ENCODE measurements at places on chromosomes 11 and 22.

- DNase-seq: no peak
Observed at GRCh38 chr11:97614606-97615005, 1224.8 kb downstream of the JRKL start.

DNA sequence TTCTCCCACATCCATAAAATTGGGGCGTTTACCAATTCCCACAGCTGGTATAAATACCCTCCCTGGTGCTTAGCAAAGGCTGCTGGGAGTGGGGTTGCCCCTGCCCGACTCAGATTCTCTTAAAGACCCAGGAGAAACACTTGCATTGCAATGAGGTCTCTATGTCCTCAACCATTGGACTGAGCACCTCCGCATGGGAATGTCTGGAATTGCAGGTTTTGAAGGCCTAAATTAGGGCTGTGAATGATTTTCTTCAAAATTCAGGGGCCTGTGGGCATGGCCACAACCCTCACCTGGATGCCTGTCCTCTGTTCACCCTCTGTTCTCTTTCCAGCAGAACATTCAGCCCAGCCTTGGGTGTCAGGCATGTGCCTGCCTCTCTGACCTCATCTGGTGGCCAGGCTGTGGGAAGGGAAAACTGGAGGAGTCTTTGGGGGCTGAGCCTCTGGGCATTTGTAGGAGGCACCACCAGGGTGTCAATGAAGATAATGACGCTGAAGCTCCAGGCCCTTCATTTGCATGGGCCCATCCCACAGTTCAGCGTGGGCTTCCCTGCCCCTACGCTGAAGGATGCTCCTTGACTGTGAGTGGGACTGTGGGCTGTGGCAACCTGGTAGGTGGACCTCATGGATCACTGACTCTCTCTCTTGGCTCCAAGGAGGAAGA, 52.7 kb upstream of the MYEOV start:
- no peak for DNase-seq

DNA sequence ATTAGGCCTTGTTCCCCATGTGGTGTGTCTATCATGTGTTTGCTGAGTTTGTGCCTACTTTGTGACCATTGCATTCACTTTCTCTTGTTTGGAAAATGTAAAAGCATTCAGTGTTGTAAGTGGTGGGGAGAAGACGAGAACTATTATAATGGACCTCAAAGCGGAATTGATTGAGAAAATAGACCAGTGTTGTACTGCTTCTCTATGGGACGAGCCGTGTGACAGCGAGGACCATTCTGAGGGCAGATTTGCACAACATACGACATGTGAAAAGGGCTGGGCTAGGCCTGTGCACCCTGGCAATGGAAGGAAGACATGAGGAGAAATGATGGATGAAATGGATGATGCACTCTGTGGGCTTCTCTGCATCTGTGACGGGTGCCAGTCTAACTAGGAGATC, 233.5 kb downstream of the DSCAML1 start:
- no peak for DNase-seq

DNA sequence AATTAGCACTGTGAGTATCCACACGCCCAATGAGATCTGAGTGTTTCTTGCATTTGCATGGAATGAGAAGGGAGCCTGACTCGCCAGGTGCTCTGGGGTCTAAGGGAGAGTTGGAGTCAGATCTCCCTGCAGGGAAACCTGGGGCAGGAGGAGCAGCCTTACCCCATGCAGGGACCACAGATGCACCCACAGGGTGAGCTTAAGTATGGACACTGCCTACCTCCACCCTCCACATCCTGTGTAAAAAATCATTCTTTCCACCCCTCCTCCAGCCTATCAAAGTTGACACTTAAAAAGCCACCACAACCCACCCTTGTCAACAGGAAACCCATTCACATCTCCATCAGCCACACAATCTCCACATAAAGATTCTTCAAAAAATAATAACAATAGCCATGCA, 67.0 kb upstream of the IGLL5 start:
- no peak for DNase-seq

GRCh38 chr11:44608991-44609782, 43.7 kb downstream of the CD82 start:
- DNase-seq: no peak

DNA sequence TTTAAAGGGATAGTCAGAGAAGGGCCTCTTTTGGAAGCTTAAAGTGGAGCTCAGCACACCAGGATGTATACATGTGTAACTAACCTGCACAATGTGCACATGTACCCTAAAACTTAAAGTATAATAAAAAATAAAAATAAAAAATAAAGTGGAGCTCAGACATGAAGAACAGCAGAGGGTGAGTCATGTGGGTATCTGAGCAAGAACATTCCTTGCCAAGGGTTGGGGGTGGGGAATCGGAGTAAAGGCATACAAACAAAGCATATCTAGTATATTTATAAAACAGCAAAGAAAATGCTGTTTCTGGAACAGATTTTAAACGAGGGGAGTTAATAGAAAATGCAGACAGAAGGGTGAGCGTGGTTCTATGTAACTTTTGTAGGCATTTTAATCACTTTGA, 562.6 kb upstream of the ANO3 start:
- DNase-seq: no peak

GRCh38 chr22:38167988-38168407, 13.6 kb downstream of the PLA2G6 start:
- DNase-seq: no peak

DNA sequence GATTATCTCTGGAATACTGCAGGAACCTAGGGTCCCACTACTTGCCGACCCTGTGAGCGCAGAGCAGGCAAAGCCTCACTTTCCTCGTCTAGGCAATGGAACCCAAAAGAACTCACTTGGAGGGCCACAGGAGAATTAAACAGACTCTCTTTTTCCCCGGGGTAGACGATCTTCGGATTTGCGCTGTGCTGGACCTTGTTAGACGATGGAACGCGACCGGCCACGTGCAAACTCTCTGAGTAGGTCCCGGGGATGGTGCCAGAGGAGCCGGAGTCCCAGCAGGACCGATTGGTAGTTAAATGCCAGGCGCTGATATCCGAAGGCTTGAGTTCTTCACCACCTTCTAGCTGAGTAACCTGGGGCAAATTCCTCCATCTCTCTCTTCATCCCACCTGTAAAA, 1.0 kb upstream of the SLC1A2 start:
- no peak for DNase-seq

- no peak for DNase-seq
Observed at GRCh38 chr11:117949062-117949461, 19.9 kb upstream of the TMPRSS13 start.

GRCh38 chr11:68481579-68482240, 21.2 kb downstream of the PPP6R3 start:
- no peak for DNase-seq

DNA sequence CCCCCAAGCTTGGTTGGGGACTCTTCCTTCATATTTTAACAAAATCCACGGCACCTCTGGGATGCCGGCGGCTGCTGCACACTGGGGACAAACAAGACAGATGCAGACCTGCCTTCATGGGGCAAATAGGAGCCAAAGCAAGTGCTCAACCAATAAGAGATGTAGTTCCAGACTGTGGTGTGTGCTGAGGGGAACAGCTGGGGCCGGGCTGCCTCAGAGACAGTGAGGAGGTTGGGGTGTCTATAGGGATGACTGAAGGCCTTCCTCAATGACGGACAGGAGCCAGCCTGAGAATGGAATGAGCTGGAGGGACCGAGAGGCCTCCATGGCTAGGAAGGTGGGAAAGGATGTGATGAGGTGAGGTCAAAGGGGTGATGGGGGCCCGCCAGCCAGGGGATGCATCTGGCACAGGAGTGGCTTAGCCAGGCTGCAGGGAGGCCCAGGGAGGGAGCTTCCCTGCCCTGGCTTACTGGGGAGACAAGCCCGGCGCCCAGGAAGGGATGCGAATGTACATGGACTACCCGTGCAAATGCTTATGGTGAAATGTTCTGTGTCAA, 10.3 kb upstream of the CTSD start:
- DNase-seq: no peak

- no peak for DNase-seq
Observed at GRCh38 chr22:23722724-23723123, 28.2 kb downstream of the ZNF70 start.

GRCh38 chr11:104658177-104658576, 240.1 kb downstream of the CASP12 start:
- DNase-seq: no peak

- no peak for DNase-seq
Observed at GRCh38 chr11:9753021-9753420, 89.1 kb downstream of the SWAP70 start.

DNA sequence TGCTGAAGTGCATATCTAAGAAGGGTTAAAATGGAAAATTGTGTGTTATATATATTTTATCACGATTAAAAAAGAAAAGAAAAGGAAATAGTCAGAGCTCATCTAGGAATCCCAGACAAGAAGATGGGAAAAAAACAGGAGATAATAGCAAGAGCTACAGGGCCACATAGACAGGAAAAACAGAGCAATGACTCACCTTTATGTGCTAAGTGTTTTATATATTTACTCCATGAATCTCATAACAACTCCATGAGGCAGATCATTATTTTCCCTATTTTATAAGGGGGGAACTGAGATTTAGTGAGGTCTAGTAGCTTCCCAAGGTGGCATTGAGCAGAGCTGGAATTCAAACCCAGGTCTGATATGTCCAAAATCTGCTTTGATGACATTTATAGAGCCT, 18.1 kb upstream of the ELF5 start:
- DNase-seq: no peak

GRCh38 chr11:30481330-30481729, 104.8 kb downstream of the MPPED2 start:
- no peak for DNase-seq

DNA sequence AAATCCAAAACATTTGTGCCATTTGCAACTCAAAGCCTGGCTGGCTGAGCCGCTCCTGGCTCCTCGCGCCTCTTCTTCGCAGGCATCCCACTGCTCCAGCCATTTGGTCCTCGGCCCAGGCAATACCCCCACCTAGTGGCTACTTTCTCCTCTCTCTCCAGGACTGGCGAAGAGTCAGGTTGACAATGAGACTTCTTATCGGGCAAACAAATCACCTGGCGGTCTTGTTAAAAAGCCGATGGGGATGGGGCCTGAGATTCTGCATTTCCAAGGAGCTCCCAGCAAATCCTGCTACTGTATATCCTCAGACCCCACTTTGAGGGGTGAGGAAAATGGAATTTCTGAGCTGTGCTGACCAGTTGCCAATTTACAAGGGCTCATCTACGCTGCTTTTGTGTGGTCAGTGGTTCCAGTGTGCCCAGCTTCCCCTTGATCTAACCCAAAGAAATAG, 89.0 kb downstream of the ISX start:
- DNase-seq: no peak

GRCh38 chr11:102452461-102453301, at the start of gene TMEM123:
Gene TMEM123, minus strand, starts transcription at chr11:102452765. Its CDS starts 142 bp downstream, at chr11:102452623.
- peak; percentile 84 for DNase-seq

- peak; percentile 60 for DNase-seq
Observed at GRCh38 chr22:37282385-37282677, at the start of gene CYTH4. Gene CYTH4, plus strand, starts transcription at chr22:37282508. Its CDS starts 62 bp downstream, at chr22:37282570.

DNA sequence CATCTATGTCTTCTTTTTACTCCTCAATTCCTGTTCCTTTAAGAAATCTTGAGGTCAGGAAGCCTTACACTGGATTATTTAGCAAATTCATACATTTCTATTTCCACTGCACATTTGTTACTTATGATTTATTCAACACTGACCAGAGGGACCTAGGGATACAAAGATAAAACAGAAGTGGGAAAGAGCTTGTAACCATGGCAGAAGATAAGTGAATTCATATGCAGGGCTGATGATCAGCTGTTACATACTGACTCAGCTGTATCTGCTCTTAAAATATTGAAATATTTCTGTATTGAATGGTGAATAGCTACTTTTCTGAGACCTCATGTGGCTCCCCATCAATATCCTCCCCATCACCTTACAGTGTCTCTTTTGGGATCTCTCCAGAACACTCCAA, 25.2 kb downstream of the HORMAD2 start:
- no peak for DNase-seq

GRCh38 chr11:67705264-67705663, 30.8 kb upstream of the ALDH3B2 start:
- DNase-seq: no peak

DNA sequence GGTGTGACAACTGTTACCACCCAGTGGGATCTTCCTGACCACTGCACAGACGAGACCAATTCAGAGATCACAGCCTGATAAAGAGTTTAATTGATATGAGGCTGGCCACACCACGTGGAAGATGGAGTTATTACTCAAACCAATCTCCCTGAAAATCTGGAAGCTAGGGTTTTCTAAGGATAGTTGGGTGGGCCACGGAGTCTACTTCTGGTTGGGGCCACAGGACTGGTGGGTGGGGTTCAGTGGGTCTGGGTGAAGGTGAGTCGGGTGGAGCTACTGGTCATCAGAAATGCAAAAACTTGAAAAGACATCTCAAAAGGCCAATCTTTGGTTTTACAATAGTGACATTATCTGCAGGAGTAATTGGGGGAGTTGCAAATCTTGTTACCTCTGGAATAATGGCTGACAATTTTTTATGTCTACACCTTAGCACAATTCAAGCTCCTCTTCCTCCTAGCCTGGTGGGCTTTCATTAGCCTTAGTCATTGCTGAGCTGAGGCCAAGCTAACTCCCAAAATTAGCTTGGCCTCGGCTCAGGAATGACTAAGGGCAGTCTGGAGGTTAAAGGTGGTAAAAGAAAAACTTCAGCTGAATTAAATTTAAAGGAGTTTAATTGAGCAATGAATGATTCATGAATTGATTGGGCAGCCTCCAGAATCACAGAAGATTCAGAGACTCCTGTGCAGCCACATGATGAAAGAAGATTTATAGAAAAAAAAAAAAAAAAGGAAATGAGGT, 13.1 kb downstream of the C11orf96 start:
- DNase-seq: no peak

DNA sequence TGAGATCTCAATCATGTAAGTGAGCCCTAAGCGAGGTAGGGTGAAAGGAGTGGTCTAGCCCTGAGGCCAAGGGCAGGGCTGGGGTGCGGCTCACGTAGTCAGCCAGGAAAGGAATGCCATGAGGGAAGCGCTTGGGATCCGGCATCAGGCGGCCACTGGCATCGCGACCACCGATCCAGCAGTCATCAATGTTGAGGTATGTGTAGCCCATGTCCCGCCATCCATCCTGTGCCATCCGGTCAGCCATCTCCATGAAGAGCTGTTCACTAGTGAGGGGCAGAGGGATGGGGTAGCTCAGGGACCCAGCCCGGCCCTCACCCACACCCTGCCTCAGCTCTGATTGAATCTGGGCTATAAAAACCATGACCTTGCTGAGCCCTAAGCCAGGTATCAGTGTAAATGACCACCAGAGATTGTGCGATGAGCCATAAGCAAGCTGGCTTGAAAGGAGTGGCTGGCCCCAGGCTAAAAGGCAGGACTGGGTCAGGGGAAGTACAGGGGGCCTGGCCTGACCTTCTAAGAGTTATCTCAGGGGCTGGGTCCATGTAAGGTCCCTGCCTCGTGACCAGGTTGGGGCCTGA, 2.9 kb downstream of the NAGA start:
- DNase-seq: no peak
